ENCODE measurements at places on chromosomes 16 and 17.
A peak's percentile ranks its signal among the peaks of the same experiment; 100 is the strongest.

GRCh38 chr17:77444984-77445759 is 304.4 kb downstream of the SEC14L1 start:
- no peak for DNase-seq

DNA sequence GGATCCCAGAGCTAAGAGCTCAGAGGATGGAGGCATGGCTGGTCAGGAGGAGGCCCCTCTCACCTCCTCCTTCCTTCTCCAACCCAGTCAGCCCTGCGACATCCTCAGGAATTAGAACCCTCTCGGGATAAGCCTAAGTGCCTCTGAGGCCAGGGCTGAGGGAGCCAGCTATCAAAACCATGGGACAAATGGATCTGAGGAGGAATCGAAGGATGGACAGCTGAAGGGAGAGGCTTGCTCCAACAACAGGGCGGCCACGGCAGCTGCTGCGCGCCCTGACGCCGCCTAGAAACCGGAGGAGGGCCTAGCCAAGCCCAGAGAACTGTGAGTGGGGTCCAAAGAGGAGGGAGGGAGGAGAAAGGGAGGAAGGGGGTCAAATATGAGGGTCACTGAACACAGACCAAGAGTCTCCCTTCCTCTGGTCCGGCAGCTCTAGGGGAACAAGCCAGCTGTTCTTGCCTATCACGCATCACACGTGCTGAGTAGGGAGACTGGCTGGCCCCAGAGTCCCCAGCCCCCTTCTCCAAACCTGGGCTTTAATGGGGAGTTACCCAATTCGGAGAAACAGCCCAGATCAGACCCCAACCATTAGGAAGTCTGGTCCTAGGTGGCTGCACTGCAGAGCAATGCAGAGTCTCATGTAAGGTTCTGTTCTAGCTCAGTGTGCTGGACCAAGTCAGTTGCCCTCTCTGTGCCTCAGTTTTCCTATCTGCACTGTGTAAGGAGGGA is 5.9 kb upstream of the HOXB13 start:
- no peak for DNase-seq

- no peak for DNase-seq
Measured at GRCh38 chr17:30302241-30302640, 10.5 kb upstream of the BLMH start.

DNA sequence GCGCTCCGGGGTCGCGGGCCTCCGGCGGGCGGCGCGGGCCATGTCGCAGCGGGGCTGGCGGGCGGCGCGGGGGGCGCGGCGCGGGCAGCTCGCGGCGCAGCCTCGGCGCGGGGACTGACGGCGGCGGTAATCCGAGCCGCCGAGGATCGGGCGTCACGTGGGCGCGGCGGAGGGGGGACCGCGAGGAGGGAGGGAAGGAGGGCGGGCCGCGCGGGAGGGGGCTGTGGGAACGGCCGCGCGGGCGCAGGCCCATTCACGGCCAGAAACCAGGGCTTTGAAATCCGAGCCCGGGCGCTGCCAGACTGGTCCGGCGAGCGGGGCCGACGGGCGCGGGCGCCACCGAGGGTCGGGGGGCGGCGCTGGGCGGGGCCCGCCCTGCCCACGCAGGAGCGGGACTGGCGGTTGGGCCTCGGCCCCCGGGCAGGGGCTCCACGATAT is at the start of gene MTSS2:
MTSS2 (minus strand) TSS at position 116 of the 438 bp plus-strand sequence. CDS start 262 bp downstream, outside the sequence.
- DNase-seq, result no peak

GRCh38 chr17:80811181-80812105 is 180.2 kb upstream of the CHMP6 start:
- DNase-seq, result no peak

- no peak for DNase-seq
Measured at GRCh38 chr16:46712911-46713310, 23.5 kb downstream of the ORC6 start.

DNA sequence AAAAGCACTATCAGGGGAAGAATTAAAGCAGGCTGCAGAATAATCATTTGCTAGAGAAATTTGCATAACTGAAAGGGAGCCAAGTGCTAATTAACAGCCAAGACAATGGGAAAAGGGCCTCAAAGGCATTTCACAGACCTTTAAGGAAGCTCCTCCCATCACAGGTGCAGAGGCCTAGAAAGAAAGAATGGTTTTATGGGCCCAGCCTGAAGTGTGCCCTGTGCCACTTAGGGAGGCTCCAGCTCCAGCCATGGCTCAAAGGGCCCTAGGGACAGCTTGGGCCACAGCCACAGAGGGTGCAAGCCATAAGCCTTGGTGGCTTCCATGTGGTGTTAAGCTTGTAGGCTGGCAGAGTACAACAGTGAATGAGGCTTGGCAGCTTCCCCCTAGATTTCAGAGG is 50.1 kb downstream of the RNF112 start:
- no peak for DNase-seq

DNA sequence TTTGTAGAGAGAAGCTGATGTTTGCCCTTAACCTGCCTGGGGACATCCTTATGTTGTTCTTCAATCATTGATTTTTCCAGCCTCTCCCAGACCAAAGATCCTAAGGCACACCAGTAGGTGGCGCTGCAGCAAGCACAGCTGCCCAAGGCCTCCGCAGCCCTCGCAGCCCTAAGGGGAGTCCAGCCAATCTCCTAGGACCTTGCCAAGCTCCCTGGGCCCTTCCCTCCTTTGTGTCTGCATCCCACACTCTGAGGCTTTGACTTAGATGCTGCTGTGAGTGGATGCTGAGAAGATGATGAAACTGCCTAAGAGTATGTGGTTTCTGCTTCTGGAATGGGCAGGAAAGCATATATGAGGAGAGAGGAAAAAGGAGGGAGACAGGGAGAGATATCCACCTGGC is 47.1 kb downstream of the SPACA3 start:
- peak; percentile 12 for DNase-seq

- no peak for DNase-seq
Measured at GRCh38 chr17:64401941-64402340, 11.3 kb upstream of the PECAM1 start.

DNA sequence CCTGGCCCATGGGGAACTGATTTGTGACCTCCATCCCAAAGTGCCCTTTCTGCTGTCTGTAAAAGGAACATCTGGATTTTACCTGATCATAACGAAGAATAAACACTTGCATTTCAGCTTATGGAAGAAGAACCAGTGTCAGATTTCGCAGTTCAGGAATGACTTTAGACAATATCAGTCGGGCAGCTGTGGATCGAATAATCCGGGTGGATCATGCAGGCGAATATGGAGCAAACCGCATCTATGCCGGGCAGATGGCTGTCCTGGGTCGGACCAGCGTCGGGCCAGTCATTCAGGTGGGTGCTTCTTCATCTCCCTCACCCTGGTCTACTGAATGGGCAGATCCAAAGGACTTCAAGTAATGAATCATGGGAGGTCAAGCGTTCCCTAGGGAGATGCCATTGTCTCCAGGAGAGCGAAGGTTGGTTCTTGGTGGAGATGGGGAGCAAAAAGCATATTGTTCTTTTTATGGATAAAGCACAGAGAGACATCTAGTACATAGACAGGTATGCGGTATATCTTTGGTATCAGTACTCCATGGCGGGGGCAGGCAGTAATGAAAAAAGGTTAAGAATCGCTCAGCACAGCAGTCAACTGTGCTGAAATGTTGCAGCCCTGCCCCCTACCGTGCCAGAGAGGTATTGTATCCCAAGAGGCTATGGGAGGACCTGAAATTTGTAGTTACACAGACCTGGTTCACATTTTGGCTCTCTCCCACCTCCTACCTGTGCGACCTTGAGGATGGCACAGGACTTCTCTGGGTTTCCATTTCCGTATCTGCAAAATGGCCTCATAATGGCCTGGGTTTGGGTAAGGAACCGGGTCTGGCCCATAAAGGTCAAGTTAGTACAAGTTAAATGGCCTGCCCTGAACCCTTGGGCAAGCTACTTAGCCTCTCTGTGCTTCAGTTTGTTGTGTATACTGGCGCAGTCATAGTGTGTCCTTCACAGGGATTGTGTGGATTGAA is 4.7 kb downstream of the COQ7 start:
- peak; percentile 63 for DNase-seq

- no peak for DNase-seq
Measured at GRCh38 chr17:30981531-30982519, 11.0 kb downstream of the RNF135 start.

DNA sequence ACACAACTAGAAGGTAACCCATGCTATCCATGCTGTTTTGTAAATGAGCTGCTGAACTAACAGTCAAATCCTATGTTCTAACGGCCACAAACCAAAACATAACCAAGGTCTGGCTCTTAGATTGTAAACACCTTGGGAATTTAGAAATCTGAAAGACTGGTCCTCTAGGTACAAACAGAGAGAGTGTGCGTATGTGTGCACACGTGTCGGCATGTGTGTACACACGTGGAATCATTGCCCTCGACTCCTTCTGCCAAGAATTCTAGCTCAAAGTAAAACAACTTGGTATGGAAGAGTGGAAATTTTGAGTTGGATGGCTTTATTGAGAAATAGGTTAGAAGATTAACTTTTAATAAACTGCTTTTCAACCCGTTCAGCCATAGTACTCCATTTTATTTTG is 18.1 kb upstream of the GHDC start:
- DNase-seq, result no peak

DNA sequence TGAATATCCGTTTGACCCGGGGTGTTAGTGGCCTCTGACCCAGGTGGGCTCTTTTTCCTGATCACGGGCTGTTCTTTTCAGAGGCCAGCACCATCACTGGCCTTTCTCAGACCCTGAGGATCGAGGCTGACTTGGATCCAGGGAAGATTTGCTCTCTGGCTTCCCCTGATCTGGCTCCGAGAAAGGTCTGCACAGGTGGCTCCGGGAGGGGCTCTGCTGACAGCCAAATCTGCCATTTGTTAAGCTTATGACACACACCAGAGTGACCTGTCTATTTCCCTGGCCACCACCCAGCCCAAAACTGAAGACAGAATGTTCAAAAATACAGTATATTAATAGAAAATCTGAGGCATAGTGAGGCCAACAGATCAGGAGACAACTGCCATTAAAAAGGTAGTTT is 221.8 kb upstream of the TNRC6C start:
- no peak for DNase-seq

DNA sequence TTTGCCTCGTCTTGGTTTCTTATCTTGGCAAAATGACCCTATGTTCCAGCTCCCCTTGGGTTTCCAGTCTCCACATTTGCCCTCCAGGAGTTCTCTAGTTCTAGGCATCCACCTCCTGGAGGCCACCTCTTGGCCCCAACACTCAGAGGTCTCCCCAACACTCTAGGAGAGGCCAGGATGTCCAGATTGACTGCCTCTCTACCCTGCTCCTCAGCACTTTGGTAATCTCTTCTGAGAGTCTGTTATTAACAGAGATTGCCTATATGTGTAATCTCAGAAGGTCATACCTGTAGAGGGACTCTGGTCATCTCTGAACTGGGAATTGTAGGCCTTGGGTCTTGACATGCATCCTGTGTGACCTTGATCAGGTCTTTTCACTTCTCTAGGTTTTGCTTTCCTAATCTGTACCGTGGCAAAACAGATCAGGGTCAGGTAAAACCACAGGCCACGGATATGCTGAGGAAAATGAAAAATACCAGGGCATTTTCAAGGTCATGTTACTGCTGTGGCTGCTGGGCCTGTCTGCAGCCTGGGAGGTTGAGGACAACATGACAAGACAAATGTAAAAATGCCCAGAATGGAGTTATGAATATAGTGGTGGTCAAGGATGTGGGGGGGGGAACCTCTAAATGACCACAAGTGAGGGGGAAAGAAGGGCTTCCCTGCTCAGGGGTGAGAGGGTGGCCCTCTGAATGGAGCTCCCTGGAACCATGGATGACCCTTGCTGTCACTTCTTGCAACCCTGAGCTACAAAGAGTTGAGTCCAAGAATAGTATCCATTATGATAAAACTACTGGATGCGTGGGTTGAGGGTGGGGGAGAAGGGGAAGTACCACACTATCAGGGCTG is 5.0 kb upstream of the CCL4L2 start:
- DNase-seq, result no peak

GRCh38 chr17:58269557-58270291 is 11.0 kb downstream of the MPO start:
- no peak for DNase-seq

GRCh38 chr17:81458628-81459027 is 54.0 kb downstream of the ACTG1 start:
- no peak for DNase-seq

GRCh38 chr16:85350973-85351372 is 238.7 kb upstream of the CIBAR2 start:
- no peak for DNase-seq

DNA sequence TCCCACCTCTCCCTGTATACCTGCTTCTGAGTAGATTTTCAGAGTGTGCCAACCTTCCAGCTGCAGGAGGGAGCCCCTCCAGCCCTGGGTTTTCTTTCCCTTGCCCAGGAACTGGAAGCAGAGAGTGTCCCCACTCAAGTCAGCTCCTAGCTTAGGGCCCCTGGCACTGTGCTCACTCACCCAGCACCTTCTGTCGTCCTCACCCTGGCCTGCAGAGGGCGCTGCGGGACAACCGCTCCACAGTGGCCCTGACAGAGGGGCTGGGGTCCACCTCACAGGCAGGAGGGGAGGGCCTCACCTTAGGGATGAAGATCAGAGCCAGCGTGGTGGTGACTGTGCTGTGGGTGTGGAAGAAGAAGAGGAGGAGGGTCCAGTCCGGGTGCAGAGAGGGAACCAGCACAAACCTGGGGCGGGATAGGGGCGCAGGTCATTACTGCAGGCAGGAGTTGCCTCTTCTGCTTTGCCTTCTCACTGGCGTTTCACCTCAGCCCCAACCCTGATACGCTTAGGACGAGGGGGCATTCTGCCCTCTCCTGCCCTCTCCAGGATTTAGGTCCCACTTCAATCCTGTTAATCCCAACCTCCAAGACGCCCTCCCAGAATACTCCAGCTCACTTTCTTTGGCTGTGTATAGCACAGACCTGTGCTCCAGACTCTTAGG is 10.0 kb downstream of the GPR179 start:
- peak; percentile 33 for DNase-seq

- no peak for DNase-seq
Measured at GRCh38 chr17:79819085-79819484, 20.2 kb downstream of the CBX4 start.

- DNase-seq, result no peak
Measured at GRCh38 chr17:45794840-45795239, 10.7 kb downstream of the CRHR1 start.

DNA sequence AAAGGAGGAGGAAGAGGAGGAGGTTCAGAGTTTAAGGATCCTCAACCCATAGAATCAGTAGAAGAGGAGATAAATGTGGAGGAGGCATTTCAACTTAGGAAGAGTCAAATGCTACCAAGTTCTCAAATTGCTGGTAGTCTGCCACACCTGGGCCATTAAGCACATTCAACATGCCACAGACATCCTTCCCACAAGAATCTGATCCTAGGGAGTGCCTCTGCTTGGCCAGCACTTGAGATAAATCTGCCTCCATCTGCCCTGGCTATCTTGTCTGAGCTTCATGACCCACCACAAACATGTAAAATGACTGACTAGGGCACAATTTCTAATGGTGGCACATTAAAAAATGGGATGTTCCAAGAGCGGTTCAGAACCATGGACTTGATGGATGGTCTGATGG is 37.3 kb upstream of the AXIN2 start:
- DNase-seq, result no peak

- no peak for DNase-seq
Measured at GRCh38 chr17:3799181-3799945, 1.6 kb downstream of the ITGAE start.
